Activated CD8-positive, alpha-beta memory T cell treated with anti-CD3 and anti-CD28 coated beads for 4 hours (primary cell): ENCODE measurements at places on chromosomes 5 and 9.

DNA sequence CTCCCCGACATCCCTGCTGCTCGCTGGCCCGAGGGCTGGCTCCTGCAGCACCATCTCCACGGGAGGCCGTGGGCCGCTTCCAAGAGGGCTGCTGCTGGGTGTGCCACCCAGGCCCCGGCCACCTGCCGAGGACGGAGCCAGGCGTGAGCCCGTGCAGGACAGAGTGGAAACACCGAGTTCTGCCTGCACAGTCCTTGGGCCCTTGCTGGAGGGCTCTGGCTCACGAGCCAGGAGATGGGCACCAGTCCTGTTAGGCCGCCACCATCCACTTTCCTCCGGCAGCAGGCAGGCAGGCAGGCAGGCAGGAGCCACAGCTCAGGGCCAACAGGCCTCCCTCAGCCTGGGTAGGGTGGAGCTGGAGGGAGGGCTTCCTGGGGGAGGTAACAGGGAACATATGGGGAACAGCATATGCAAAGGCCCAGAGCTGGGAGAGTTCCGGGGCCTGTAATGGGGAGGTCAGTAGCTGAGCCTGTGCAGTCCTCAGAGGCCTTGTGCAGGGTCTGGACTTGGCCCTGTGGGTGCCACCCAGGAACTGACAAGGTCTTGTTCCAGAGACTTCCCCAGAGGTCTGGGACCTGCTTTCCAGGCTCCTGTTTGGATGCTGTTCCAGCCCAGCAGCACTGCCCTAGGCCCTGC, 31.9 kb downstream of the RXRA start:
- no peak for DNase-seq

GRCh38 chr5:133751421-133751820, 139.1 kb upstream of the FSTL4 start:
- no peak for DNase-seq

DNA sequence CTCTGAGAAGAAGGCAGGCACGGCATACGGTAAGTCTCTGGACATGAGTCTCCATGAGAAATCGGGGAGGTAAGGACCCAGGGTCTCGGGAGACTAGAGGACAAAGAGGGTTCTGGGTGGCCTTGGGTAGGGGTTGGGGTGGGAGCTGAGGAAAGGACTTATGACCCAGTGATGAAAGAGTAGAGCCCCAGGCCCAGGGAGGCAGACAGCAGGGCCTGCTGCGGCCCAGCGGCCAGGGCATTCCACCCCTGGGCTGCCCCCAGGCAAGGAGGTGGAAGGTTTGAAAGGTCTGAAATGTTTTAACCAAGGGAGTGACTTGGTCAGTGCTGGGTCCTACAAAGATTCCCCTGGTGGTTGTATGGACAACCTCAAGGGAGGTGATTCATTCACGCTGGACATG, 89.1 kb downstream of the CRB2 start:
- no peak for DNase-seq

DNA sequence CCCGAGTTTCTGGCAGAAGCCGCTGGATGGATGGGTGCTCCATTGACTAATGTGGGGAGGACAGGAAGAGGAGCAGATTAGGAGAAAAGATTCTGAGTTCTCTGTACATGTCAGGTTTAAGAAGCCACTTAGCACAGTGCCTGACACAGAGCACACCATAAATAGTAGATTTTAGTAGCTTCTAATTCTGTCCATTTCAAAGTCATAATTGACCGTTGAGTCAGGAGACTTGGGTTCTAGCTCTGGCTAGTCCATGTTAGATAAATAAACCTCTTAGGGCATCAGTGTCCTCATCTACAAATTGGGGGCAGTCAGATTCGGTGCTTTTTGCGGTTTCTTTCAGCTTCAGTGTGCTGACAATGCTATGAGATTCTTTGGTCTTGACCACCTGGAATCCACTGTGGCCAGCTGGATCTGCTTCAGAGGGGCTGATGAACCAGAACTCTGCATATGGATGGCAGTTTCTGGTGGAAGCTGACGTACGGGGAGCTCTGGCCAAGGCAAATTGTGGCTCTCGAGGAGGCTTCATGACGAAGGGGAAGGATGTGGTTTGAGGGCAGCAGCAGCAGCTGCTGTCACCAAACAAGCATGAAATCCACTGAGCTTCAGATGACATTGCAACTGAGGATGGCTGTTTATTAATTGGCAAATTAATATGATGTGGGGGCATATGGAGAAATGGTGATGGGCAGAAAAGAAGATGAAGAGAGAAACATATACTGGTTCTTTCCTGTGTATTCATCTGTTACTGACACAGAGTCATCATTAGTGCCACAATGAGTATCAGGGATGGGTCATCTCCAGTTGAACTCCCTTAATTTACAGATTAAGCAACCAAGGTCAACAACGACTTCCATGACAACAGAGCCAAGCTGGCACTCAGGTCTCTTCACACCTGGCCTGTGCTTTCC, 134.4 kb downstream of the AOPEP start:
- peak; percentile 22 for DNase-seq

- DNase-seq, result no peak
Measured at GRCh38 chr9:95268681-95269080, 48.8 kb downstream of the FANCC start.

DNA sequence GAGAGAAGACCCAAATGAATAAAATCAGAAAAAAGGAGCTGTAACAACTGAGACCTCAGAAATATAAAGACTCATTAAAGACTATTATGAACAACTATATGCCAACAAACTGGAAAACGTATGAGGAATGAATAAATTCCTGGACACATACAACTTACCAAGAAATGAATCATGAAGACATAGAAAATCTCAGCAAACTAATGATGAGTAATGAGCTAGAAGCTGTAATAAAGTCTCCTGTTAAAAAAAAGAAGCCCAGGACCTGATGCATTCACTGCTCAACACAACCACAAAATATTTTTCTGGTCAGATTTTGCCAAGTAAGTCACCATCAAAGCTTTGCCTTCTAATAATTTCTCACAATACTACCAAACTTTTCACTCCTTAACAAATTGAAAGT, 666.7 kb downstream of the LRRC70 start:
- DNase-seq, result no peak

GRCh38 chr9:119334745-119335144, 34.5 kb downstream of the BRINP1 start:
- DNase-seq, result no peak

DNA sequence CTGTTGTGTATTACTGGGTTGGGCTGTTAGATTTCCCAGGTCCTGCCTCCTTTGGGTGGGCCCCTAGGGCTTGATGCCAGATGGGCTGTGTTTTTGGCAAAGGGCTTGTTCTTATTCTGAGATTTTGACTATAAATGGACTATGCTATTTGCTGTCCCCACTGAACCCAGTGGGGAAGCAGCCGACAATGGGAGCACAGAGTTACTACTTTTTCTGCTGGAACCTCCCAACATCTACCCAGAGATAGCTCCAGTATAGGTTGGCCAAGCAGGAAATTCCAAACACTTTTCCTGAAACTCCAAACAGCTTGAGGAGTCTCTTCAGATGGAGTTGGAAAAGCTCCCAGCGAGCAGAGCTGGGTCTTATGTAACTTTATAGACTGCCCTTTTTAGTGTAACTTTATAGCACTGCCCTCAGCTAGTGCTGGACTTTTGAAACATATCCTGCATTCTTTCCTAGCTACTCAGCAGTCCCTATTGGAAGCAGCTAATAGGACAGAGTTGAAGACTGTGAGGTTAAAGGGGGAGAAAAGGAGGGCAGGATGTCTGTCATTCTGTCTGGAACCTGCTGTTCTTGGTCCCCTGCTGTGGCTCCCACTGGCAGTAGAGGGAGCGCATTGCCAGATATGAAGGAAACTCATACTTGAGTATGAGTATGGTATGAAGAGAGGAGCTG, 21.0 kb downstream of the RUSC2 start:
- no peak for DNase-seq

DNA sequence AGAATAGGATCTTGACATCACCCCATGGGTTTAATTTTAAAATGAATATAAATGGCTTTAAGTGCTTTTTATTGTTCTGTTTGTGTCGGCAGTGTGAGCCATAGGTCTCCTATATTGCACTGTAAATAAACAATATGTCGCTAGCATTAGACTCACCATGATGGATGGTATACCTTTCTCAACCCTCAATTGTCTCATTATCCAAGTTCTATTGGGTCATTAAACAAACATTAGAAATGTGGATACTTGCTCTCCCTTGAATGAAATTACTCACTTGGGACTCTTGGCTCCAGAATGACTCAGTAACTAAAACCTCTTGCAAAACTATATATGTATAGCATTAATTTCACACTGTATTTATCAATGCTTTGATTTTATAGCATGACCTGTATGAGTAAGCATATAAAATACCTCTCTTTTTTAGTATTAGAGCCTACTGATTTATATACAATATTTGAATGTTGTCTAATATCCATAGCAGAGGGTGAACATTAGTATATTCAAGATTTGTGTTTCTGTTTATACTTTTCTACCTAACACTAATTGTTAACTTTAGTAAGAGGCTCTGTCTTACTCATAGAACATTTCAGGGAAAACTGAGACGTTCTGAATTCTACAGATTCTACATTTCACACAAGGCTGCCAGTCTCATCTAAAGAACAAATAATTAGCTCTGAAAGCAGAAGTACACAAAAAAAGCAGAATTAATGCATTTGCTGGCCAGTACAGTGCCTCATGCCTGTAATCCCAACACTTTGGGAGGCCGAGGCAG, 303.8 kb upstream of the PRR16 start:
- DNase-seq, result no peak

- DNase-seq, result no peak
Measured at GRCh38 chr5:107997338-107997980, 326.7 kb upstream of the EFNA5 start.

DNA sequence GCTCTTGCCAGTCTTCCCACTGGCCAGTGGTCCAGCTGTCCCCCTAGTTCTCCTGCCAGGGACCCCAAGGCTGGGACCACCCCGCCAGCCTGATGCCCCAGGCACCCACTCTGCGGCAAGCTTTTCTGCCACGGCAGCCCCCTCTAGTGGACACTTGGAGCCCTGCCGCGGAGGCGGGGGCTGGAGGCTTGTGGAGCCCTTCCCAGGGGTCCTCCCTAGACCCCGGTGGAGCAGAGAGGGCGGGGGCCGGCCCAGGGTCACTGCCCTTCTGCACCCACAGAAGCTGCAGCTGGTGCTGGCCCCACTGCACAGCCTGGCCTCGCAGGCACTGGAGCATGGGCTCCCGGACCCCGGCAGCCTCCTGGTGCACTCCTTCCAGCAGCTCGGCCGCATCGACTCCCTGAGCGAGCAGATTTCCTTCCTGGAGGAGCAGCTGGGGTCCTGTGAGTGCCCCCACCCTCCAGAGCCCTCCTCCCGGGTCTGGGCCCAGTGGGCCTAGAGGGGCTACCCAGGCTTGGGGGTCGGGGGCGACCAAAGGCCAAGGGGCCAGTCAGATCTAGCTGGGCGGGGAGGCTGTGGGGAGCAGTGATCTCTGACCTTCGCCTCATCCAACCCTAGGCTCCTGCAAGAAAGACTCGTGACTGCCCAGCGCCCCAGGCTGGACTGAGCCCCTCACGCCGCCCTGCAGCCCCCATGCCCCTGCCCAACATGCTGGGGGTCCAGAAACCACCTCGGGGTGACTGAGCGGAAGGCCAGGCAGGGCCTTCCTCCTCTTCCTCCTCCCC, 9.1 kb downstream of the EGFL7 start:
- DNase-seq, result no peak

DNA sequence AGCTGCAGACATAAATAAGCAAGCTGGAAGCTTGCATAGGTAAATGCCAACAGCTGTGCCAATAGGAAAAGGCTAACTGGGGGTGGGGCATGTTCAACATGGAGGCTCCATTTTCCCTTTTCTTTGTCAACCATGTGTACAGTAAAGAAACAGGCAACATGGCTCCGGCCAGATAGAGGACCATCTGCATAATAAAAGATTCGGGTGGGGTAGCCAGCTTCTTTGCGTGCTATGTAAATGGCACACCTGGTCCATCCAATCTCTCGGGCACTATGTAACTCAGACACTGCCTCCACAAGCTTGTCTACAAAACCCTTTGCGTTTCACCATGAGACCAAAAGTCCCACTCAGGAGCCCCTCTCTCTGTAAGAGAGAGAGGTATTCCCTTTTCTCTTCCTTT, 41.7 kb upstream of the DENND4C start:
- no peak for DNase-seq

DNA sequence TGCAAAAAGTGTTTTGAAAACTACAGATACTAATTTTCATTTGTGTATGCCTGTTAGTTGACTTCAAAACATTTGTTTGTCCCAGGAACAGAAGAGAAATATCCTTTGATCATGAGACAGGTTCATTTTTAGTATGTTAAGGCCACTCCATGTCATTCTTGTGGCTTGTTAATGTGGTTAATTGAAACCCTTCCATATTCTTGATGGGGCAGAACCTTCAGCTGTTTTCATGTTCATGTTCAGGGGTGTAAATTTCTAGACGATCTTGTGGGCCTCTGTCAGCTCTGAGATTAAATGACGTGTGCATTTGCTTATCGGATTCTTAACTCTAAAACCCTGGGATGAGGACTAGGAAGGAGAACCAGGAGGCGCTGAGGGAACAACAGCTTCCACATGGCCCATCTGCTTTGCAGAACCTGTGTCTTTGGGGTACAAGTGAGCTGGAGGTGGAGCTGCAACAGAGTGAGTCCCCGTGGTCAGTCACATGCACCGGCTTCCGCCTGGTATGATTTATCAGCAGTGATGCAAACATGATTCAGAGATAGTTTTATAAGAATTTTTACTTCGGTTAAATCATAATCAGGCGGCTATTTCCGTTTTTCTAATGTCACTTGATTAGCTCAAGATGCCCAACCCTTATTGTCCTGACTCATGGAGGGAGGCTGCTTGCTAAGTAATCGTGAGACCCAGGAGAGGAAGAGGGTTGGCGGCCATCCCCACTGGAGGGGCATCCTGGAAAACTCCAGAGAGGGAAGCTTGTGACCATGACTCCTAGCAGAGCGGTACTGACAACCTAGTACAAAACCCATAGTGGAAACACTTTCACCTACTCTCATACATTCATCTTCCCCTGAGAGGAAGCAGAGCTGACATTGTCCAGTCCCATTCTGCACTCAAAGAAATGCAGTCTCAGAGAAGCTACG, 138.4 kb downstream of the C9orf152 start:
- no peak for DNase-seq

- no peak for DNase-seq
Measured at GRCh38 chr5:176748073-176748966, 62.0 kb upstream of the UNC5A start.

DNA sequence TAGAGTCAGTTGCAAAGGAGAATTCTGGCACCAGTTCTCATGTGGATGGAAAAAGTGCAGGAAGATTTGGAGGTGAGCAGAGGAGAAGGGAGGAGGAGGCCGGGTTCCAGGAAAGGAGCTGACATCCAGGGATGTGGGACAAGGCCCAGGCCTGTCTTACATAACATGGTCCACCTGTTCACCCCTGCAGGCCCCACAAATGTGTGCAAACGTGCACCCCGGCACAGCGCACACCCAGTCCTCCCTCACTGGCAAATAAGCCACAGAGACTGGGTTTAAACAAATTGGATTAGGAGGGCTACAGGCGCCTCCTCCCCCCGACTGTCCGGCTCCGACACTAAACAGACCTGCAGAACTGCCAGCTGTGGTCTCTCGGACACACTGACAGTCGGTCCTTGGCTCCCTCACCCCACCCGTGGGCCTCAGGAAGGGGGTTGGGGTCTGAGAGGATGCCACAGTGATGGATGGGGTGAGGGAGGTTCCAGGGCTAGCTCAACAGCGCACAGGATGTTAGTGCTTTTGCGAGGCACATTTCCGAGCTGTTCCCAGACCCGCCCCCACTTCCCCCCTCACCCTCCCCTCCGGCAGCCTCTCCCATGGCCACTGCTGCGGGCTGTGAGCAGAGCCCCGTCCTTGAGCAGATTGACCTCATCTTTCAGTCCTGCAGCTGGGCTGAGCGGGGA, 43.4 kb upstream of the IL17B start:
- DNase-seq, result no peak
